ENCODE measurements at places on chromosomes 6 and 20. TPM values are rescaled to one million over a fixed set of nuclear protein-coding genes. Genes with fewer than 3 reads are reported as not detected.

DNA sequence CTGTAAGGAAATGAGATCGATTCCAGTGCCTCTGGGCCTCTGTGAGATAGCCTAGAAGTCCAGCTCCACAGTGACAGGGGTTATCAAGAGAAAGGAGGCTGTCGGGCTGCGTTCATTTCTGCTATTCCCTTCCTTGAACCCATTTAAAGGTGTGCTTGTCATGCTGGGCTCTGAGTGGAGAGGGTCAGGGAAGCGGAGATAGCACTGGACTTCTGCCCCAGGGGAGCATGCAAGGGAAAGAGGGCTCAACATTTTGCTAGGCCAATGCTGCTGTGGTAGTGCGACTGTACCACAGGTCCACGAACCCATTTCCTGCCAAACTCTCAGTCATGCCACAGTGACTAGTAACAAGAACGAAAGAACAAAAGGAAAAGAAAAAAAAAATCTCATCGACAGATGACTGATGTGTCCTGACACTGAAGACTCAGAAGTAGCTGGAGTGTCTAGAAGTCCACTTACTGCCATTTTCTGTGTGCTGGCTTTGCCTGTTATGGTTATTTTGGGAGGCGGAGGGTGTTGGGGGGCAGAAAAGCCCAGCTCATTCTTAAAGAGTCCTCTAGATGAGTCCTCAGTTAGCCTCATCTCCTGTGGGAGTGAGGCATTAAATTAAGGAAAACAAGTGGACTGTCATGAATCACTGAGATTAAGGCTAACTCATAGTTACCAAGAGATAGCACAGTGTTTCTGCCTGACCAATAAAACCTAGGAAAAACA lies 8.1 kb downstream of the NEDD9 start:
- no peak for DNase-seq

DNA sequence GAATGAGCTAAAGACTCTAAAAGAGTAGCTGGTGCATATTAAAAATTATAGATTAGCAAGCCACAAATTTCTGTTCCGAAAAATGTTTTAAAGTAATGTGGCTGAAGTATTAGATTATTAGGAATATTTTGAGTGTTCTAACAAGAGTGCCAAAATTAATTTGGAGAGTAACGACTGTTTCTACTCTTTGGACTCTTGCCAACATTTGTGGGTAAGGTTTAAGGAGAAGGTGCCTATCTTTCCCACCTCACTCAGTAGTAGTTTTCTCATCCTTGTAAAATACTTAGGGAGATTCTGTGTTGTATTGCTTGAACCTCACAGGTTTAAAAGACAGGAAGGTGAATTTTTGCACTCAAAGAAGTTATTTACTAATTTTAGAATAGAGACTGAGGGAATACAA lies 5.0 kb downstream of the HSF2 start:
- DNase-seq = no peak

GRCh38 chr6:79686707-79687309 lies 55.7 kb downstream of the SH3BGRL2 start:
- no peak for DNase-seq

DNA sequence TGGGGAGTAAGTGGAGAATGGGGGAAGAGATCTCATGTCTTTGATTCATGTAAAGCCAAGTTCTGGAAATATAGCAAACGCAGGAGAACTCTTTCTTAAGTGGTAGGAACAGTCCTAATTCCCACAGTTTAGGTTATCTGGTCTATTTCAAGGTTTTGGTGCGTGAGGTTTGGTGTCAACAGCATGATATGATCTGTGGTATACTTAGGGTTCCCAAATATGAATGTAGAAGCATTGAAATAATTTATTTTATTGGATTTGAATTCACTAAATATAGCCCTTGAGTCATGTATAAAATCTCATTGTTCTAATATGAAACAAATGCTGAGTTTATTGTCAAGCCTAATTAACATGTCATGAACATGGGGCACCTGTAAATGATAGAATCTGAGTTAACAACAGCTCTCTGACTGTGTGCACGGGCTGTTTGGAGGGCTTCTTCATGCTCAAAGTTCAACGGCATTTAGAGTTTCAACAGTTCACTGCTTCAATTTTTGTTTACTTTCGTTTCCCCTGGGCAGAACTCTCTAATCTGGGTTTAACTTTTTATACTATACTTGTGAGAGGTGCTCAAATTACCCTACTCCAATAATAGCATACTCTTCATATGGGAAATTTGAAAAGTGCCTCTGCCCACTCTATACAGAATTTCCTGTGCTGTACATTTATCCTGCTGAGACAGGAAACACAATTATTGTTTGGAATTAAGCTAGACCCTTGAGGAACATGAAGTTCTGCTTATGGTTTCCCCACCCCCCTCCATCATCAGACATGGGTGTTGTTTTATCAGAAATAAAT lies 236.3 kb upstream of the ZNF217 start:
- no peak for DNase-seq

- no peak for DNase-seq
Measured at GRCh38 chr20:53194306-53195290, 222.4 kb downstream of the TSHZ2 start.

- peak; percentile 70 for DNase-seq
Measured at GRCh38 chr20:35600993-35601973, 14.3 kb upstream of the SPAG4 start.

DNA sequence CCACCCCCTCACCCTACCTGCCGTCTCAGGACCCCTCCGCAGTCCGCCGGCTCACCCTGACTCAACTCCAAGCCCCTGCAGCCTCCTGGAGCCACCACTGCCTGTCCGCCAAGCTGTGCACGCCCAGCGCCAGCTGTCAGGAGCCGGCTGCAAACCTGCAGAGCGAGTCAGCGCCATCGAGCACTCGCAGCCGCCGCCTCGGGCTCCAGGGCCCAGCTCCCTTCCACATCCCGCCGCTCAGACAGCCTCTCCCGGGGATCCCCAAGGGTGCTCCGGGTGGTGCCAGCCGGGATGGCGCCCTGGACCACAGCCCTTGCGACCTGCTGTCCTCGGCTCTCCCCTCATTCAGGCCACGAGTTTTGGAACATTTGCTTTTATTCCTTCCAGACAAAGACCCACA lies 4.3 kb downstream of the TNNC2 start:
- DNase-seq = no peak

- no peak for DNase-seq
Measured at GRCh38 chr6:21804941-21805610, 211.5 kb downstream of the SOX4 start.

- no peak for DNase-seq
Measured at GRCh38 chr6:118197539-118197938, 290.5 kb downstream of the SLC35F1 start.

GRCh38 chr20:61494763-61495575 lies 242.9 kb downstream of the CDH4 start:
- no peak for DNase-seq

DNA sequence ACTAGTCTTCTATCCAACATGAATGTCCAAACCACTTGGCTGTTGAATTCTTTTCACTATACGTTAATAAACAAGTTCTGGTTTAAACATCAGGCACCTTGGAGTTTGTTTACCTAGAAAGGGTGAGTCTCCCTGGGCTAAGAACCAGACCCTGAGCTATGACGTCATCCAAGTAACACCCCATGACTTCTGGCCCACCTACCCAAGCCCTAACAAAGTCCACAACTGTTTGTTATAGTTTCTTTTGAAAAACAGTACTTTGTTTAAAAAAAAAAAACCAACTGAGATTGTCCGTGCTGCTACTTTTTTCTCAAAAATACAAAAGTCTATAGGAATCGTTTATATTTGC lies 146.9 kb upstream of the BEND6 start:
- no peak for DNase-seq

DNA sequence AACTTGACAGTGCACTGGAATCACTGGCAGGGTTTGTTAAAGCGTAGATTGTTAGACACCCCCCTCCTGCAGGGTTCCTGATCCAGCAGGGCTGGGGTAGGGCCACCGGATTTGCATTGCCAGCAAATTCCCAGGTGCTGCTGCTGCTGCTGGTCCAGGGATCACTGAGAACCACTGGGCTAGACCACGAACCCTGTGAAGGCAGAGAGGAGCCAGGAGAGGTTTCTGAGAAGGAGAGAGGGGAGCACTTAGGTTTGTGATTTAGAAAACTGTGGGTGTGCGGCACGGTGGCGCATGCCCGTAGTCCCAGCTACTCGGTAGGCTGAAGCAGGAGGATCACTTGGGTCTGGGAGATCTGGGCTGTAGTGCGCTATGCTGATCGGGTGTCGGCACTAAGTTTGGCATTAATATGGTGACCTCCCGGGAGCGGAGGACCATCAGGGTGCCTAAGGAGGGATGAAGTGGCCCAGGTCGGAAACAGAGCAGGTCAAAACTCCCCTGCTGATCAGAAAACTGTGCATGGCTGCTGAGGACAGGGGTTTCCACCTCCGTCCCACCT lies 53.6 kb upstream of the FAM83D start:
- no peak for DNase-seq

DNA sequence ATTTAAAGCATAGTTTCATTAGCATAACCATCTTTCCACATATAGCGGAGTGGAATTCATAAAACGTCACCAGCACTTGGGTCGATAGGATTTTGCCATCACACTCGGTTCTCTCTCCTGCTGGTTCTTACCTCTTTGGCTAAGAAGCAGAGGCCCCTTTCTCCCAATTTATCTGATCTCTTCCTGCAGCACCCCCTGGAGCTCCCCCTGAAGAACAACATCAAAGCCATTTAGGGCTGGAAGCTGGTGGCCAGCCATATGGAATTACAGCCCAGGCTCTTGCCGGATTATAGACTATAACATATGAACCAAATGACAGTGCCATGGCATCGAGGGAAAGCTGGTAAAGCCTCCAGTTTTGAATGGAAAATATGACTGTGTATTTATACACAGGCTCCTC lies 6.4 kb upstream of the KIF6 start:
- no peak for DNase-seq

- DNase-seq = no peak
Measured at GRCh38 chr6:12950976-12951375, 234.4 kb downstream of the PHACTR1 start.

GRCh38 chr6:81063891-81064290 lies 688.6 kb downstream of the TENT5A start:
- no peak for DNase-seq

DNA sequence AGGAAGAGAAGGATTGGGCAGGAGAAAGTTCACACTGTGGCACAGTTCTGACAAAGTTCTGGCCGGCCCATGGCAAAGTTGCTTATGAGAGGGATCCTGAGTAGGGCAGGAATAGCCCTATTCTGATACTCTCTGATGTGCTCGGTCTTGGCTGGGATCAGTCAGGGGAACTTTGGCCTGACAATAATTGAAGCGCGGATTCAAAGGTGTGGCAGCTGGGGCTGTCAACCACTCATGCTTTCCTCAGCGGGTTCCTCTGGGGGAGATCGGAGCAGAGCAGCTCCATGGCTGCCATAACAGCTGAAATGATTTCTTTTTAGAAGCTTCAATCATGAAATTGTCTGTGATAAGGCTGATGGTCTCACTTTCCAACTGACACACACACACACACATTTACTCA lies 714.1 kb downstream of the DHX35 start:
- no peak for DNase-seq

DNA sequence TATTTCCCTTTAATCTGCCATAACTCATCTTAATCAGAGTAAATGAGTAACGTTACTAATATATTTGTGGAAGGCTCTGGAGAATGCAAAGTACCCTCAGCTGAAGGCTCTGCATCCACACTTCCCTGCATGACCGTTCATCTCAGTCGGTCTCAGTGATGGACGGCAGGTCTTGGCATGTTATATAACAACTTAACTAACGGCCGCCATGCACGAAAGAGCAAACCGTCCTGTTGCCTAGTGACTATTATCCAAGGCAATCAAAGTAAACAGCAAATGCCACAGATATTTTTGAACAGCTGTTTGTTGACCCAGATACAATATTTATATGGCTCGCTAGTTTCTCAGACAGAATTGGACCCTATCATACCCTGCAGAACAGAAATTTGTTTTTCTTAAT lies 194.9 kb upstream of the SMLR1 start:
- DNase-seq = no peak

- no peak for DNase-seq
Measured at GRCh38 chr6:161951126-161951525, 677.3 kb upstream of the AGPAT4 start.

DNA sequence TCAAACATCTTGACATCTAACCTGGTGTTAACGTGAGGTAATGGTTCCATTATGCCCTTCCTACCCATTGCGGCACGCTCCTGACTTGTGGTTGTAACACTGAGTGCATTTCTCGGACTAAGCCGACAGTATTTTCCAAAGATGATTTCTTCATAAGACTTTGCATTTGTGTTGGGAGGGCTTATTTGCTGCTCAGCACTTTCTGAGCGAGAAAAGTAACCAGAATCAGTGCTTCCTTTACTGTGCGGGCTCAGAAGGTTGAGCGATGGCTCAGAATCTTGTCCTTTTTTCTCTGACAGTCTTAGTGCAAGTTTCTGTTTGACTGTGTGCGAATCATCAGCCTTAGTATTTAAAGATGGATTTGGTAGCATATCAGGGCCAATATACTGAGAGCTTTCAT lies 171.7 kb downstream of the HIVEP2 start:
- DNase-seq = no peak

DNA sequence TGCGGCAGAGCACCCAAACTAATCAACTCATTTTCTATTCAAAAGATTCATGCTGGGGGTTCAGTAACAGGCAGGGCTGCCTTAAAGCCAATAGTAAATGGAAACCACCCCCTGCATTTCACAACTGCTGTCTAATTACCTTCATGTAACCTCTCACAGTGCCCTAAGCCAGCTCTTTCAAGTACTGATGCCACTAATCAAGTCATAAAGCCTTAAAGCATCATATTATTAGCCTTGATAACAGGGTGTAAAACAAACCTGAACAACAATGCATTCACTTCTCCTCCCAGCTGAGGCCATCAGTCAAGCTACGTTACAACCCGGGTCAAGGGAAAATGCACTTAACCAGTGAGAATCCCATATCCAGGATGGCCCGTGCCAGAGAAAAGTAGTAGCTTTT lies 33.0 kb downstream of the TRERF1 start:
- DNase-seq = no peak

DNA sequence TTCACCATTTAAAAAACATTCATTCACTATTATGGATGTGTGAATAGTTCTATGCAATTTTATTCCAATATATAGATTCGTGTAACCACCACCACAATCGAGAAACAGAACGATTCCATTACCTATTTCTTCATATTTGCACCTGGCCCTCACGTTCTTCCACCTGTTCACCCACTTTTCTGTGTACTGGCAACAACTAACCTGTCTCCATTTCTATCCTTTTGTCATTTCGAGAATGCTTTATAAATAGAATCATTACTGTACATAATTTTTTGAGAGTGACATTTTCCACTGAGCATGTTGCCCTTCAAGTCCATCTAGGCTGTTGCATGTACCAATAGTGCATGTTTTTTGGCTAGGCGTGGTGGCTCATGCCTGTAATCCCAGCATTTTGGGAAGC lies 23.2 kb upstream of the STX11 start:
- no peak for DNase-seq

- no peak for DNase-seq
Measured at GRCh38 chr6:88807622-88808021, 155.8 kb downstream of the RNGTT start.

INSM1 gene
- not detected for total RNA-seq

SYNCRIP gene
- total RNA-seq = 124 TPM

HEY2 gene
- total RNA-seq = 2.0 TPM

HLA-DPA1 gene
- total RNA-seq = 145 TPM

CUL9 gene
- total RNA-seq = 71.7 TPM

TFAP2C gene
- total RNA-seq = 12.5 TPM

Measured in ureter (tissue), 1 donor.